NCI-H226 (cell line): ENCODE measurements at places on chromosomes 3 and 15.

DNA sequence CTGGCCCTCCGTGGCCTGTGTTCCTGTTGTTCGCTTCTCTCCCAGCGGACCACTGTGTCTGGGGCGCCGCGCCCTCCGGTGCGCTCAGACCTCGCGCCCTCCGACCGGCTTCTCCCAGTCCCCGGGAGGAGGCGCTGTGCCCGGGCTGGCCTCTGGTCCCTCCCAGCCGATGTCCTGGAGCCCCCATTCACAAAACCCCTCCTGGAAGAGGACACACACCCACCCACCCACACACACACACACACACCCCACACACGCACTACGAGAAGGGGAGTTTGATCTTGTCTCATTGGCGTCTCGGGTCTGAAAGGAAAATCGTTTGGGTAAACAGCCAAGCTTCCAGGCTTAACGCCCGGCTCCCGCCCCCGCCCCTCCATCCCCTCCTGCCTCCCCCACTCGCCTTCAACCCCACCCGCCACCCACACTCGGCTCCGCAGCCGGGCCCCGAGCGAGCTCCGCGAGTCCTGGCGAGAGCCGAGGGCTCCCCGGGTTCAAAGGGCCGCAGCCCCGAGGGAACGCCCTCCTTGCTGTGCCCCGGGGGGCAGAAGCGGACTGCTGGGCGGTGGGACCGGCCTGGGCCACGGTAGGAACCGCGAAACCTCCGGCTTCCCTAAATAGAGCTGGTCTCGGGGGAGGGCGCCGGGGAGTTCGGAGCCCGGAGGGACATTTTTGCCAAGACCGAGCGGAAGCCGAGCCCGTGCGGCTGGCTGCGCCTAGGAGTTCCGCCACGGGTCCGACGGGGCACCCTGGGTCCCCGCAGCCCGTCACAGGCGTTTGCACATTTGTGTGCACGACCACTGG is 23.6 kb downstream of the NR2F2 start:
- no peak for DNase-seq

GRCh38 chr3:163543662-163544061 is 1534.6 kb downstream of the SI start:
- no peak for DNase-seq

DNA sequence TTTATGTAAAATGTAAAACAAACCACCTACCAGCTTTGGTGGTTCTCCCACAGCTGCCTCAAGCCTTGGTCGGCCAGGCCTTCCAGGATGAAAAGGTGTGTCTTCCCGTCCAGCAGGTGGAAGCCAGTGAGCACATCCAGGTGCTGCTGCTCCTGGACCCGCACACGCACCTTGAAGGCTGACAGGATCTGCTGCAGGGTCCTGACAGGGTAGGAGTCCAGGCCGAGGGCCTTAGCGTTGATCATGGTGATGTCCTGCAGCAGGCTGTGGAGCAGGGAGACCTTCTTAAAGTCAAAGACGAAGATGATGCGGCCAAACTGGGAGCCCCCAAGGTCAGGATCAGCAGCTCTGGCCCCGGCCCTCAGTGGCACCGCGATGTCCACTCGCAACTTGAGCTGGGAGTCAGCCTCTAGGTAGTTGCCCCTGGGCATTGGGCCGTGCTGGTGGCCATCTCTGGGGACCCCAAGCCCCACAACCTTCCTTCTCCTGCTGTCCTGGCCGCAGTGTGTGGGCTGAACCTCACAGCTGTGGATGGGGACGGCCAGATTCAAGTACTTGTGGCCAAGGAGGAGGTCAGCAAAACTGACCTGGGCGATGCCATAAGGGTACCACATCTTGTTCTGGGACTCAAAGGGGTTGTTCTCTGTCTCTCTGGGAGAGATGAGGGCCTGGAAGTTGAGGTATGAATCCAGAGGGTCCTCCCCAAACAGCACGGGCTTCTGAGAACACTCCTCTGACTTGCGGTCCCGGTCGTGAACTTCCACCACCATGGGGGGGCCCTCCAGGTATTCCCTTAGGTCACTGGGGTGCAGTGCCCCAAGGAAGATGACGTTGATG is 48.6 kb downstream of the CFAP92 start:
- no peak for DNase-seq

DNA sequence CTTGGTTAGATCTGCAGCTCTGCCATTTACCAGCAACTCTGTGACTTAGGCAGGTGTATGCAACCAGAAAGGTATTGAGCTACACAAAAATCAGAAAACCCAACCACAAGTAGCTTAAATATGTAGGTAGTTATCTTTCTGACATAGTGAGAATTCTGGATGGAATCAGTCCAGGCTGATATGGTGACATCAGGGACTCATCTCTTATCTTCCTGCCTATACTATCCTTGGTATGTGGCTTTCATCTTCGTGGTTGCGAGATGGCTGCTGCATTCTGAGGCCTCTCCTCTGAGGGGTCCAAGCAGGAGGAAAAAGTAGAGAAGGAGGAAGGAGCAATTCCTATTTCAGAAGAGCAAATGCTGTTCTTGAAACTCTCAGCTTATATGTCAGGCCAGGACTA is 40.0 kb downstream of the CTDSPL start:
- DNase-seq: no peak

- no peak for DNase-seq
Measured at GRCh38 chr3:31534065-31534425, 1.3 kb downstream of the STT3B start.

DNA sequence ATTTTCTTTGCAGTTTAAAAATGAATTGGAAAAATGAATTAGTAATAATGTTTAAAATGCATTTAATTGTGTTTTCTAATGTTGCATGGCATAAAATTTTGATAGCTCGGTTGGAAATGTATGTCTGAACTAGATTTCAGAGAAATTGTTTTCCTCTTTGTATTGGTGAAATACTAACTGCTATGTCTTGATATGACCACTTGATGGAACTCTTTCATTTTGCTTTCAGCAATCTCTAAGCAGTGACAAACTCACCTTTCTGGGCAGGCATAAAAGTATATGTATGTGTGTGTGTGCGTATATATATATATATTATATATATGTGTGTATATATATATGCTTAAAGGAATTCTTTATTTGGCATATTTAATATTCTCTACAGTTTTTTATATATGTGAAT is 239.3 kb upstream of the ZNF717 start:
- no peak for DNase-seq

- peak; percentile 100 for DNase-seq
Measured at GRCh38 chr15:78988361-78988911, 43.6 kb upstream of the CTSH start.

- DNase-seq: no peak
Measured at GRCh38 chr3:177622520-177622919, 425.2 kb upstream of the TBL1XR1 start.

- no peak for DNase-seq
Measured at GRCh38 chr15:61524545-61524944, 295.4 kb upstream of the RORA start.
